ENCODE measurements at places on chromosomes 11 and 22.

GRCh38 chr22:19448076-19448607 is 631 bp upstream of the C22orf39 start:
- DNase-seq = no peak

GRCh38 chr22:39471381-39472141 is 14.7 kb downstream of the MGAT3 start:
- DNase-seq = no peak

- DNase-seq = peak; percentile 57
Measured at GRCh38 chr22:38870312-38870741, 1.7 kb downstream of the CBX6 start.

DNA sequence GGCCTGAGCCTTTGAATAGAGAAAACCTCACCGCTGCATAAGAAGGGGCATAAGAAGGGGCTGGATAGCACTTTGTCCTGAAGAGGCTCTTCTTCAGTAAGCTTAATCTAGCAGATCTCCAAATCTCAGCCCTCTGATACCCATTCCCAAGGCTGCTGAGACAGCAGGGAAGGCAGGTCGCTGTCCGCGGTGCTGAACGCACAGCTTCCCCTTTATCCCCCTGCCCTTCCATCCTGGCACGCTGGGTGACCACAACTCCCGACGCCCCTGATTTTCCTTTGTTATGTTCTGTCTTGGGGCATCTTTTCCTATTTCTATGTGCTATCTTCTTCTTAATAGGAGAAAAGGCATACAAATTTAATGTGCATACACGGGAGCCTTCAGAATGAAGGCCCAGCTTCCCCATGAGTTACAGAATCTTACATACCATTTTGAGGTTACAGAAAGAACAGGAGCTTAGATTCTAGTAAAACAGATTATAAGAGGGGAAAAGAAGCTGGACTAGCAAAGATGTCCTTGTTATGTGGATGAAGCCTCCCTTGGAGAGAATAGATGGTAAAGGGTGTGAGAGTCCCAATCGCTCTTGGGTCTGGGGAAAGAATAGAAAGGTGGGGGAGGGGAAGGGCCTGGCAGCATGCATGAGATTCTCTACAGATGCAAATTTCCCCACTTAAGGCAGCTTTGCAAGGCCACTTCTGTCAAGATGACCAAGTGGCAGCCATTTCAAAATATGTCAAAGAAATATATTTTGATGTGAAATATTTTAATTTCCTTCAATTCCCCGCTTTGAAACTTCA is 5.7 kb upstream of the SULT4A1 start:
- DNase-seq = peak; percentile 25

- no peak for DNase-seq
Measured at GRCh38 chr11:17564687-17565042, 17.6 kb downstream of the OTOG start.

- no peak for DNase-seq
Measured at GRCh38 chr22:47592791-47593190, 830.3 kb downstream of the TBC1D22A start.

DNA sequence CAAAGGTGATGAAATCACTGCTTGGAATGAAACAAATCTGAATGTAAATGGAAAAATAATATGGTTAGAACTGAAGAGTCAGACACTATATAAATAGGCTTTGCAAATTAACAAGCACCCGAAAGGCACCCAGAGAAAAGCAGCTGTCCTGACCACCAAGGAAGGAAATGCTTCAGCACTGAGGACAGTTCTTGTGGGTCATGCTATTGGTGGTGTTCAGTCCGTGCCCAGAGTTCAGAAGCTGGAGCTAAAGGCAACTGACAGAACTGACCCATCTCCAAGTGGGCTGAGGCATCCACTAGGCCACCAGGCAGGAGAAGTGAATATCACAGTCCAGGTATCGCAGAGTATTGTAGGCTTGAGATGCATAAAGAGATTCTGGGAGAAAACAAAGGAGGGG is 208.9 kb downstream of the OPCML start:
- no peak for DNase-seq

- DNase-seq = no peak
Measured at GRCh38 chr11:34827228-34827627, 89.0 kb downstream of the APIP start.

GRCh38 chr11:126810776-126811175 is 189.8 kb downstream of the KIRREL3 start:
- DNase-seq = no peak

DNA sequence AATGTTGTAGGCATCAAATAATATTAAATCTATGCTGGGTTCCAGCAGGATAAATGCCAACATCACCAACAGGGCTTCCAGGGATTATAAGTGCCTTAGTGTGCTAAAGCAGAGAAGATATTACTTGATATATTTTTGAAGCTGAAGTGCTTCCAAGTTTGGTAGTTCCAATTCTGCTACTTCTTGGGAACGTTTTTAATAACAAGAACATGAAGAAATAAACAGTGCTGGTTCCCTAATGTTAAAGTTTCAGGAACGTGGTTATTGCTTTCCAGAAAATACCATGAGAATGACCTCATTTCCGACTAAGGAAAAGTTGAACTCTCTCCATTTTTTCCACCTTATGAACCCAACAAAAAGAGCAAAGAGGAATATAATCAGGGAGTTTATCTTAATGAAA is 4.6 kb upstream of the RNF185 start:
- DNase-seq = peak; percentile 20

DNA sequence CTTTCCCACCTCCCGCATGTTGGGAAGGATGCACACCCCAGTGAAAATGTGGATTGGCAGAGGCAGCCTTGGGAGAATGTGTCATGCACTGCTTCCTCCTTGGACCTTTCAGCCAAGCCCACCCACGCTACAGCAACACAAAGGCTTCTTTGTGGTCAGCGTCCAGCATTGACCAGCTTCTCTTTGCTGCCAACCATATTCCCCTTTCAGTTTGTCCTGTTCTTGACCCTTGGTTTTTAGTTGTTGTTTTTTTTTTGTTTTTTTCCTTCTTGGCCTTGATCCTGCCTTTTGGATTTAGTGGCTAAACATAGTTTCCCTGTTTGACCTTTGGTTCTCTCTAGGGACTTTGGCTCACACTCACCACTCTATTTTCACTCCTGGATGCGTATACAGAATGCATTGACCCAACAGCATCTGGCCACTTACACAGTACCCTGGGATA is 573.6 kb downstream of the INSC start:
- DNase-seq = no peak

DNA sequence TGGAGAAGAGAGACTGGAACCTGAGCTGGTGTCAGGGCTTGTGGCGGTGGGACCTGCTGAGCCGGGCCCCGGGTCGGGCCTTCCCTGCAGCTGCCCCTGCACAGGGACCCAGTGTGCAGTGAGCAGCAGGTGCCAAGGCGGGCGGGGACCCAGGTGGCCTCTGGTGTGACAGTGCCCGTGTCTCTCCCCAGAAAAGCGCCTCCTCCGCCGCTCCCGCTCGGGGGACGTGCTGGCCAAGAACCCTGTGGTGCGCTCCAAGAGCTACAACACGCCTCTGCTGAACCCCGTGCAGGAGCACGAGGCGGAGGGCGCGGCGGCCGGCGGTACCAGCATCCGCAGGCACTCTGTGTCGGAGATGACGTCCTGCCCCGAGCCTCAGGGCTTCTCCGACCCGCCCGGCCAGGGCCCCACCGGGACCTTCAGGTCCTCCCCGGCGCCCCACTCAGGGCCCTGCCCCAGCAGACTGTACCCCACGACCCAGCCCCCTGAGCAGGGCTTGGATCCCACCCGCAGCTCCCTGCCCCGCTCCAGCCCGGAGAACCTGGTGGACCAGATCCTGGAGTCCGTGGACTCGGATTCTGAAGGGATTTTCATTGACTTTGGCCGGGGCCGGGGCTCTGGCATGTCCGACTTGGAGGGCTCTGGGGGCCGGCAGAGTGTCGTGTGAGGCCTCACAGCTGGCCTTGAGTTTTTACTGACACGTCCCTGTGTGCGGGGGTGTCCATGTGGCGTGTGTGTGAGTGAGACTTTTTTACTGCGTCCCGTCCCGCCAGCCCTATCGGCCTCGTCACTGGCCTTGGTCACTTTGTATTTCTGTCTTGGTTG is 15.6 kb upstream of the ARHGAP8 start:
- no peak for DNase-seq

- no peak for DNase-seq
Measured at GRCh38 chr22:30832407-30832987, 136.1 kb downstream of the MORC2 start.

- peak; percentile 95 for DNase-seq
Measured at GRCh38 chr11:10387206-10388083, 67.6 kb upstream of the AMPD3 start.

- peak; percentile 30 for DNase-seq
Measured at GRCh38 chr22:42074132-42074811, at the start of gene PHETA2. PHETA2 (plus strand) TSS chr22:42074248; CDS start chr22:42077294, 3,046 bp downstream.

- DNase-seq = no peak
Measured at GRCh38 chr11:95547186-95547585, 242.4 kb downstream of the FAM76B start.

DNA sequence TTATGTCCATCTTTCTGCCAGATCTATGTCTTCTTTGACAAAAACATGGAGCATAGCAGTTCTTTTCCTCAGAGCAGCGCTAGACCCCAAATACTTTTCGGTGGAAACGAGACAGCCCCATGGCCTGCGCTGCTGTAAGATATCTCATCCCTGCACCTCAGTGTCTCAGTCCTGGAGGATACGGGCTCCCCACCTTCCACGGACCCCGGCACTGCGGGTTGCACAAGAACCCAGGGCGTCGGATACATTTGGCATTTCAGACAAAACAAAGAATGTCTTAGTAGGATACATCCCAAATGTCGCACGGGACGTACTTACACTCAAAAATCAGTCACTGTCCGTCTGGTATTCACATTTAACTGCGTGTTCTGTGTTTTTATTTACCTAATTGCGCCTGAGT is 9.9 kb upstream of the GAL start:
- no peak for DNase-seq

- DNase-seq = peak; percentile 13
Measured at GRCh38 chr11:46808799-46809431, 37.2 kb downstream of the CKAP5 start.

DNA sequence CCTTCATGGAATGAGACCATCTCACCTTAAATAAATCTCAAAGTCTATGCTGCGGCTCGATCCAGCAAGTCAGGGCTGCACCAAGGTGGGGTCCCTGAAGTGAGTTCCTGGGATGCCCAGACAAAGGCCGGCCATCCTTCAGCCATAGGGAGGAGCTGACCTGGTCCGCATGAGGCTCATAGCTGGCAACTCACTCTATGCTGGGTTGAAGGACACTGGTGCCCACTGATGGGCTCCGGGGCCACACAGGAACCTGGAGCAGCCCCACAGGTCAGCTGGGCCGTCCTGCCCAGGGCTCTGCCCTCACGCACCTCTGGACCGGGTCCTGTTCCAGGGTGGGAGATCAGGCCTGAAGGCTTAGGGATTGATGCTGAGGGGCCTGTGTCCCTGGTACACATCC is 1339.3 kb downstream of the TBC1D22A start:
- no peak for DNase-seq

GRCh38 chr22:42805016-42805997 is 51.8 kb downstream of the ARFGAP3 start:
- no peak for DNase-seq

DNA sequence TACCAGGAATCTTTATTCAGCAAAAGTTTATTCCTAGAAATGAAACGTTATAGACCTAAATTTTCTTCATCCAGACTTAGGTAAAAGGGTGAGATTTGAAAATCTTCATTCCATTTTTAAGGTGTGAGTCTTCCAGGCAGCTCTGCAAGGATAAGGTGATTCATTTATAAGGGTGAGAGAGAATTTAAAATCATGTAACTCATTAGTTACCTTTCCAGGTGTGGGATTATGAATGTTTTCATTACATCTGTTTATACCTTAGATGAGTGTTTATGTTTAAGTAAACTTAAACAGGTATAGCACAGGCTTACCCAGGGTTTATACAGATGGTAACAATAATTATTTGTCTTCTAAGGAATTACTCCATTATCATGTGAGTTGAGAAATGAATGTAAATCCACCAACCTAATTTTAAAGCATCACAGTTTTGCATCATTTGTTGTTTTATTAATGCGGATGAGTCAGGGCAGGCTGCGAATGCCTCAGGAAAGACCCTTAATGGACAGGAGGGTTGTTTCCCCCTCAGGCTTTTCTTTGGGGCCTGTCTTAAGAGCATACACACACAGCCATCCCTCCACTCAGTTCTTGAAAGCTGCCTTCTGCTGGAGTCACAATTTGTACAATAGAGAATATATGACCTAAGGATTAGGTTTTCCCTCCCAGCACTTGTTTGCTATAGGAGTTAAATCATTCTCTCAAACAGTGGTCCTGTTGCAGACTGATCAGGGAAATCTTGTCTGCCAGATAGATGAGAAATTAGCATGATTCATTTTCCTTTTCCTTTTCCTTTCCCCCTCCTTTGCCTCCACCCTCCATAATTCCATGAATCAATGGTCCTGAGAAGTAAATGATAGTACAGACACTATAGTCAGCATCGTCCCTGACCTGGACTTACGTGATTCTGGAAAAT is 3.0 kb downstream of the PRSS23 start:
- no peak for DNase-seq

GRCh38 chr22:21797444-21798221 is 62.0 kb upstream of the YPEL1 start:
- DNase-seq = peak; percentile 43

DNA sequence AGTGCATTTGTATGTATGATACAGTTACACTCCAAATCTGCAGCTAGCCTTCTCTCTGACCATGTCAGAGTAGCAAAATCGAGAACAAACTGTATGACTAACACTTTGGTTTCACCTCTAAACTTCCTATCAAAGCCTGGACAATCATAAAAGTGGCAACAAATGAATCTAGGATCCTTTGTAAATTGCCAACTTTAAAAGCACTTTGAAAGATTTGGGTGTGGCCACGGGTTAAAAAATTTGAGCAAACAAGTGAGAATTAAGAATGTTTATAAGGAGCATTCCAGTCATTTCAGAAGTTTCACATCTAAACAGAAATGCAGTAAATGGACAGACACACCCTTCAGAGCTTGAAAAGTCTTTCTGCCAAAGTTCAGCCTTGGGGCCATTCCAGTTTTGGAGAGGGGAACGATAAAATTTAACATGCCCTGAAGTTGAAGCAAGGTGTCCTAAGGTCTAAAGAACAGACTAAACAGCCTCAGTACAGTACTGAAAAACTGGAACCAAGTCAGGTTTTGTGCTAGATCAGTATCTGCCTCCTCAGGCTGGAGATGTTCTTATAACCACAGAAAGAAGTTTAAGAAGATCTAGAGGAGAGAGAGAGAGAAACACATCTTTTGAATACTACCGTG is 181.9 kb upstream of the BDNF start:
- DNase-seq = no peak

Data from GM04504 (cell line).